ENCODE measurements at places on chromosomes 4 and X. TPM values are rescaled to one million over a fixed set of nuclear protein-coding genes. Genes with fewer than 3 reads are reported as not detected.

Gene MAGEC3
- not detected for total RNA-seq

Gene TMLHE
- total RNA-seq, result 8.9 TPM

Gene HNRNPDL
- total RNA-seq, result 407 TPM

Gene FAM114A1
- total RNA-seq, result not detected

Gene LGI2
- total RNA-seq, result not detected

Gene RRH
- 0.27 TPM for total RNA-seq

Gene SORCS2
- total RNA-seq, result not detected

All from activated CD8-positive, alpha-beta memory T cell treated with anti-CD3 and anti-CD28 coated beads for 36 hours (primary cell).